ENCODE measurements at places on chromosomes 13 and 19.

DNA sequence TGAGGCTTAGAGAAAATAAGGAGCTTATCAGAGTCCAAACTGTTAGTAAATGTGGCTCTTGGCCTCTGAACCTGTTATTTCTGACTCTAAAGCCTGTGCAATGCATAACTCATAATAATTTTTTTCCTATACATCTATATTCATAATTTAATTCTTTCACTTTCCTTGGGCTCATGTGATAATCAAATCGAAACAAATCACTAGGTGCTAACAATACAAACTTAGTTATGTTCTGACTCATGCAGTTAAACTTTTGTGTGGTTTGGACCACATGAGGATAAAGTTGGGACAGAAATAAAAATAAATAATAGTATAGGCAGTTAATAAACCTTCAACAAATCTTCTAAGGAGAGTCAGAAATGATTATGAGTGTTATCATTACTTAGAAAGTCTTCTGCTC is 1629.0 kb downstream of the OLFM4 start:
- no peak for DNase-seq

- no peak for DNase-seq
Observed at GRCh38 chr19:42394751-42395150, 4.7 kb upstream of the CNFN start.

- no peak for DNase-seq
Observed at GRCh38 chr13:99463646-99464397, 37.5 kb upstream of the TM9SF2 start.

DNA sequence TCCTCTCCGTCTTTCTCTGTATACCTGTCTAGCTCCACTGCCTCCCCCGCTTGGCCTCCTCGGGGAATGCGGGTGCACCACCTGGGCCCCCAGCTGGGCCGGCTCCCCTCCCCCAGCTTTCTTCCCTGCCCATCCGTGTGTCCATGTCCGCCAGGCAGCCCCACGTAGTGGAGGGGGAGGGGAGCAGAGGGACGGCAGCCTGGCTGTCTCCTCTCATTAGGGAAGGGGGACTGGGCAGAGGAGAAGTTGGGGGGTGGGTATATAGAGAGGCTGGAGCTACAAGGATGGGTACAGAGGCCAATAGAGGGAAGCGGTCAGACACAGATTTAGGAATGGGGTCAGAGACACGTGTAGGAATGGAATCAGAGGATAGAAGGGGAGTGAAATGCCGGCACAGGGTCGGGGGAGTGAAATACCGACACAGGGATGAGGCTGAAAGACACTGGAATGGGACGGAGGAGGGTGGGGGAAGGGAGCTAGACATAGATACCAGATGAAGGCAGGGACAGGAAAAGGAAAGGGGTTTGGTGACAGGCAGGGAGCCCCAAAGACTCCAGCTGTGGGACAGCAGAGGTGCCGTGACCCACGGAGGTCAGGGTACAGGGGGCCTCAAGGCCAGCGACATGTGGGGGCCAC is 2.8 kb downstream of the NECTIN2 start:
- DNase-seq = no peak

- no peak for DNase-seq
Observed at GRCh38 chr13:93151277-93151676, 75.3 kb upstream of the GPC6 start.

DNA sequence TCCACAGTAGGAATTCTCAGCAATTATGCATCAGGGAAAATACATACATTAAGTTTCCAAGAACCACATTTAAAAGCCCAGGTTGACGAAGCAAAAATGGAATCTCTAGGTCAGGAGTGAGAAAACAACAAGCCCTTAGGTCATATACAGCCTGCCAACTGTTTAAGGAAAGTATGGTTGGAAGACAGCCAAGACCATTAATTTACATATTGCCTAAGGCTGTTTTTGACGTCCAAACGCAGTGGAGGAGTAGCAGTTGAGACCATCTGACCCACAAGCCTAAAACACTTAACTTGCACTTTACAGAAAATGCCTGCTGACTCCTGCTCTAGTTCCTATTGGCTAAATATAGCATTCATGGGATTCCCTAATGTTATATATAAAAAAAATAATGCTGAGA is 299.0 kb downstream of the ITGBL1 start:
- DNase-seq = no peak

DNA sequence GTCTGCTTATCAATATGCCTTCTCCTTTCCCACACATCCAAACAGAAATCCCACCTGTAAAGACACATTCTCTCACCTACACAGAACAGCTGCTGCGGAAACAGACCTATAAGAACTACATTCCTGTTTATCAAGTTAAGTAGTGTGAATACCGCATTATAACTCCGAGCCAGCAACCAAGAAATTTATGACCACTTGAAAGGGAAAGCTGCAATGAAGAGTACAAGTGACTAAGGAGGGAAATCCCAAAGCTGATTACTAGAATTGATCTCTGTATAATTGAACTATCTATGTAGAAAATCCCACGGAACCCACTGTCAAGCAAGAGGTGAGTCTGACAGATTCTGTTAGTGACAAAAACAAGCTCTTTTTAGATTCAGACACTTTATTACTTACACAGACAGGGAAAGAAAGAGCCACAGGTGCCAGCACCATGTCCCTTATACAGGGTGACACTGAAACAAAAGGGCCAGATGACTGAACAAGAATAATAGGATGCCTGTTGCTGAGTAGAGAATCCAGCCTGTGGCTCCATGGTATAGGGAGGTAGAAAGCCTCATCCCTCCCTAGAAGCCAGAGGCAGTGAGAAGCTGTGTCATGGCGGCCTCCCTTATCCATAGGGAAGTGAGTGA is 1.6 kb upstream of the IGFL4 start:
- no peak for DNase-seq

GRCh38 chr19:45280471-45280961 is 29.4 kb downstream of the MARK4 start:
- no peak for DNase-seq

DNA sequence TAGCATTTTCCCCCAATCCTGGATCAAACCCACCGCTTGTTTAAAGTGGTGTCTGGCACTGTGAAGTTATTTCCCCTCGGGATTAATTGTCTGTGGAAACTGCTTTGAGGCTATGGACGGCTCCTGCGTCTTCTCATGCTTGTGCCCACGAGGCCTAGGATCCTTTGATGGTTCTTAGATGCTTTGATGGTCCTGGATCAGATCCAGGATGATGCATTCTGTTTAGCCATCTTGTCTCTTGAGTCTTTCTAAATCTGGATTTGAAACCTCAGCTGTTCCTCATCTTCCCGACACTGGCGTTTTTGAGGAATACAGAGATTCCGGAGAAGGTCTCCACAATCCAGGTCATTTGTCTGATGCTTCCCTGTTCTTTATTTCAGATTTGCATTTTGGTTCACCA is 36.1 kb upstream of the USP29 start:
- no peak for DNase-seq

GRCh38 chr19:11496391-11497163 is 9.1 kb downstream of the ZNF653 start:
- DNase-seq = no peak

DNA sequence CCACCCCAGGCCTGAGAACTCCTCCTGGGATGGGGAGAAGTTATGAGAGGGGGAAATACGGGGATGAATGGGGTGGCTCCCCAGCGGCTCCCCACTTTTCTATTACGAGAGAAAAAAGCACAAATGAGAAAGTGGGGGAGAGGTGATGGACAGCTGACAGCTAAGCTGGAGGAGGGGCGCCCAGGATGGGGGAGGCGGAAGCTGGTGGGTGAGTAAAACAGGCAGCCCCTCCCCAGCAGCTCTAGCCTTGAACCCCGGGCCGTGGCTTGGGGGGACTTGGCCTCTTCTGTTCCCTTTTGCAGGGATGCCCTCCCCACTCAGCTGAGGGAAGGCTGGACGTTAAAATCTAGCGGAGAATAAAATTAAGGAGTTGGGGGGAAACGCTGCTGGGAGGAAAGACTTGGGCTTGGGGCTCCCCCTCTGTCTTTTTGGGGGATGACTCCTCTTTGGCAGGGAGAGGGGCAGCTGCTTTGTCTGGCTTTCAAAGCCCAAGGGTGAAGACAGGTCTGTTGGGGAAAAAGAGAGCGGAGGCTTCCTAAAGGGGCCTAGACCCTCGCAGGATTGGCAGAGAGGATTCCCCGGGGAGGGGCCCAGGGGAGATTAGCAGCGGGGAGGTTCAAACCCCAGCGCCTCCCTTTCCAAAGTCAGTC is 1.4 kb upstream of the SAMD1 start:
- DNase-seq = no peak

GRCh38 chr19:48400018-48400742 is 6.7 kb downstream of the GRIN2D start:
- no peak for DNase-seq

- no peak for DNase-seq
Observed at GRCh38 chr19:45342911-45343310, 2.4 kb downstream of the KLC3 start.

DNA sequence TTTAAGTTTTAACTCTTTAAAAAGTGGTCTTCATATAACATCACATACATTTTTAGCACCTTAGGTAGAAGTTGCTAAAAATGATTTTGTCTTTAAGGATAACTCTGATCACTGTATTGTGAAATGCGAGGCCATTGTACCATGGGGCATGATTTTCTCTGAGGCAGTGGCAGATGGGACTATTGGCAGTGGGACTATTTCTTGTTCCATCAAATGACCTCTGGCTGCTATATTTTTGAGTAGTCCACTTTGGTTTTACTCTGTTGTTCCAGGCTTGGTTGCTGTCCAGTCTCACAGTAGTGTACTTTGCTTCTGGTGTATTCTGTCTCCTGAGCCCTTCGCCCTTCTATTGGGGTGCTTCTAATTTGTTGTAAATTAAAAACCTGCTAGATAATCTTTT is 156.5 kb downstream of the ATP8A2 start:
- no peak for DNase-seq

GRCh38 chr19:43534816-43535761 is 2.1 kb downstream of the ZNF575 start:
- DNase-seq = no peak

GRCh38 chr19:15631817-15632216 is 8.9 kb upstream of the CYP4F3 start:
- no peak for DNase-seq

DNA sequence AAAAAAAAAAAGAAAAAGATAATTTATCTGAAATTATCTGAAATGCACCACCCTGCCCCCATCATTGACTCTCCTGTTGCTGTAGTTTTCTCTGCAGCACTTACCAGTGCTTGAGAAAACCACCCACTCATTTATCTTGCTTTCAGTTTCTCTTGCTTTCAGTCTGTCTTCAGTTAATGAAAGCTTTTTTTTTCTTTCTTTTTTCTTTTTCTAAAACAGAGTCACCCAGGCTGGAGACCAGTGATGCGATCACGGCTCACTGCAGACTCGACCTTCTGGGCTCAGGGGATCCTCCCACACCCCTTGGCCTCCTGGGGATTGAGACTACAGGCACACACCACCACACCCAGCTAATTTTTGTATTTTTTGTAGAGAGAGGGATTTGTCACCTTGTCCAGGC is 4.3 kb upstream of the ACP5 start:
- DNase-seq = no peak
